ENCODE measurements at places on chromosomes 4 and X.

DNA sequence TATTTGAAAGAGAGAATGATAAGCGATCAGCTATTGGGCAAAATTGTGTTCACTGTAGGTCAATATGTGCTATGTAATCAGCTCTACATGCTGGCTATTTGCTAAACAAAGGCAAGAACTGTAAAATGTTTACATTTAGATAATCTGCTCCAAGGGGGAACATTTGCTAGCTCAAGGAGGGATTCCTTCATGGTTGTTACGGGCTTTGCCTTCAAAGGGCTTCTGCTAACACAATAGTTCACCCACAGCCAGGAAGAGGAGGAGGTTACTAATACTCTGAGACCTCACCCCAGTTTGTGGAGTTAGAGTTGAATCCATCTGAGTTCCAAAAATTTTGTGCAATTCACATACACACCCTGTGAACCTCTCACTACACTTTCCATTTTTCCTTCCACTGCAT is 107.6 kb upstream of the BMP3 start:
- DNase-seq, result no peak

DNA sequence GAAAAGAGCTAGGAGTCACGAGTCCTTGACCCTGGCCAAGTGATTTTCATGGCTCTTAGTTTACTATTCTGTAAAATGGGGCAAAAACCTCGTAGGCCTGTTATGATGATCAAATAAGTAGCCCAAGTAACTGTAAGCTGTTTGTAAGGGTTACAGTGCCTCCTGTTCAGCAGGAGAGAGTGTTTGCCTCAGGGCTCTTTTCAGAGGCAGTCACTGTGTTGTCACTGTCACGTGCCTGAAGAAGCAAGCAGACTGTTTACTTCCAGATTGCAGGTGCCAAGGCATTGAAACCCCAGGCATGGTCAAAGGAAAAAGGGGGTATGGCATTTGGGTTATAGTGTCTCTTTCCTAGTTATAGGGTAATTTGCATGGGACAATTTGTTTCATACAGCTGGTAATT is 4.5 kb downstream of the RAB39B start:
- no peak for DNase-seq

- DNase-seq, result no peak
Measured at GRCh38 chr4:141425124-141425523, 204.4 kb downstream of the ZNF330 start.

DNA sequence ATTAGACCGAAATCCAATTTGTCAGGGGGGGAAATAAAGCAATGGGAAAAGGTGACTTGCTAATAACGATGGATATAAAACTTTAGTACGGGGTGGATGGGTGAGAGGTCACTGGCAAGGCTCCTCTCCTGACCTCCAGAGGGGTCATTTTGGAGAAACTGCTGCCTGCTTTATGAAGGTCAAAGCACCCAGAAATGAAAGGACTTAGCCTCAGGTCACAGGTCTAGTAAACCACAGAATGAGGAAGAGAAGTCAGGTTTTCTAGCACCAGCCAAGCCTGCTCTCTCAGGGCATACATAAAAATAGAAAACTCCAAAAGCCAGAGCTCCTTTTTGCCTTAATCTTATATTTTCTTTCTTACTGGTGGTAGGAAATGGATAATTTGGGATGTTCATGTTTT is 134.2 kb downstream of the SHROOM3 start:
- DNase-seq, result no peak

GRCh38 chrX:49919617-49920016 is 2.8 kb upstream of the CLCN5 start:
- no peak for DNase-seq

DNA sequence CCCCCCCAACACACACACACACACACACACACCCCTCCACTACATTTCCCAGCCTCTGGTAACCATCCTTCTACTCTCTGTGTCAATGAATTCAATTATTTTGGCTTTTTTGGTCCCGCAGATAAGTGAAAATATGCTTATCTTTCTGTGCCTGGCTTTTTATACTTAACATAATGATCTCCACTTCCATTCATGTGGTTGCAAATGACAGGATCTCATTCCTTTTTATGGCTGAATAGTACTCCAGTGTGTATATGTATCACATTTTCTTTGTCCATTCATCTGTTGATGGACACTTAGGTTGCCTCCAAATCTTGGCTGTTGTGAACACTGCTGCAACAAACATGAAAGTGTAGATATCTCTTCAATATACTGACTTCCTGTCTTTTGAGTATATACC is 59.8 kb downstream of the PDLIM5 start:
- no peak for DNase-seq

DNA sequence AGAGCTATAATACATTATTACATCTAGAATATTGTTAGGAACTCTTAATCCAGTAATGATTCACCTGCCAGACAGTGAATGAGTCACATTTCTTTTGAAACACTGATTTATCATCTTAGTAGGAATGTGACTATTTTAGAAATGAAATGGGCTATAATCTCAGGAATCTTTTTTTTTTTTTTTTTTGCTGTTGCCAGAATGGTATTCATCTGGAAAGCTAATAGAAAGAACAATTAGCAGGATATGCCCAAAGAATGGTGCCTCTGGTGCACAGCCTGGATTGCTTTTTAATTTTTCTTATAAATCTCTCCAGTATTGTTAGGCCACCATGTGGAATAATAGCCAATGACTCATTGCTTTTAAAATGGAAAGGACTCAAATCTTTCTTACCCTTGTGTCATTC is 181.1 kb upstream of the SMIM31 start:
- no peak for DNase-seq

DNA sequence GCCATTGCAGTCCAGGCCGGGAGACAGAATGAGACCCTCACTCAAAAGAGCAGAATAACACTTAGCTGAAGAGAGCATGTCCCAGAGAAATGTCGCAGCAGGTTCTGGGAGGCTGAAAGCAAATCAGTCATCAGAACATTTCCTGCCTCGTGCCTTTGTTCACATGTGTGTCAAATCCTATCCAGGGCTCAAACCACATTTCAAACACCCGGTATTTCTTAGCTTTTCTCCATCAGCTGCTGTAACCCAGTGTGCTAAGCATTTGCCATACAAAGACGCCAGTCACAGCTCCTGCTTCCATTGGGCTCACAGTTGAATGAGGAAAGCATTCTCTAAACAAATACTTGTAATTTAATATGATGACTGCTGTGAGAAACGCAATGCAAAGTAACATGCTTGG is 6.0 kb downstream of the PALLD start:
- DNase-seq, result no peak

DNA sequence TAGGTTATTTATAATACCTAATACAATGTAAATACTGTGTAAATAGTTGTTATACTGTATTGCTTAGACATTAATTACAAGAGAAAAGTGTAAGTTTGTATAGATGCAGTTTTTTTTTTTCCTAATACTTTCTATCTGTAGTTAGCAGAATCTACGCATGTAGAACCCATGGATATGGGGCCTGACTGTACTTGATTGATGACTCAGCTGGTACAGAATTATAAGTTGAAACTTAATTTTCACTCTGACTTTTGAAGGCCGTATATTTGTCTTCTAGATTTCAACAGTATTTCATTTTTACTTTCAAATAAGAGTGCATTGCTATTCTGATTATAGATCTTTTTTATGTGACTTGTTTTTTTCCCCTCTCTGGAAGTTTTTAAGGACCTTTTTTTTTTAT is 30.8 kb upstream of the NDUFC1 start:
- DNase-seq, result no peak

DNA sequence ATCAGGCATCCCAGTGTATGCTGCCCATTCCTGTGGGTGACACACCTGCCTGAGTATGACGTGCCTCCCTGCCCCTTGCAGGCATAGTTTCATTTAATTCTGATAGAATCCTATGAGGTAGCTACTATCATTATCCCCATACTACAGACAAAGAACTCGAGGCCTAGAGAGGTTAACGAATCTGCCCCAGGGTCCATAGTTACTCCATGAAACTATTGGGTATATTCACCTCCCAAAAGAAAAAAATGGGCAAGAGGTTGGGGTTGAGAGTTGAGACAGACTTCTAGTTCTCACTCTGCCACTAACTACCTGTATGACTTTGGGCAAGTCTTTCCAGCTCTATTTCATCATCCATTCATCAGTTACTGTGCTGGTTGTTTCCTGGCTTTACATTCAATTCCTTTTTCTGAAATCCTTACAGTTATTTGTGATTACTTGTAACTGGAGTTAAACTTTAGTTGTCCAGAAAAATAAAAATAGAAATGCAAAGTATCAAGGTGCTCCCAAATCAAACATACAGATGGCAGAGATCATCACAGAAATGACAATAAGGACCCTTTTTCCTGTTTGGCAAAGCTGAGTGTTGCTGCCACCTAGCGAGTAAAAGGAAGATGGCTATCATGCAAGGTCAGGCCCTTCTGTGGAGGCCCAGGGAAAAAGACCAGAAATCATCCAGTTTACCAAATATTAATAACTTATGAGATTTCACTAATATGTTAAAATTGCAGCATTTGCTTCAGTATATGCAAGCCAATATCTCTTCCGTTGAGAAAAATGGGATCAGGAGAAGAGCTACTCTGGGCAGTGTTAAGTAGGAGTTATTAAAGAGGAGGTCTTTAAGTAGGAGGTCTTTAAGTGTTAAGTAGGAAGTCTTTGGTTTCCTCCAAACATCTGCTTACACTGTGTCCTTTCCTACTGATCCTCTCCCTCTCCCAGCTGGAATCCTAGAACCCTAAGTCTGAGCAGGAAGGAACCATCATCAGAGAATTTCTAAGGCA is 17.1 kb upstream of the MAP7D3 start:
- DNase-seq, result peak; percentile 7

- DNase-seq, result no peak
Measured at GRCh38 chr4:48133669-48134068, 381 bp downstream of the TXK start.

DNA sequence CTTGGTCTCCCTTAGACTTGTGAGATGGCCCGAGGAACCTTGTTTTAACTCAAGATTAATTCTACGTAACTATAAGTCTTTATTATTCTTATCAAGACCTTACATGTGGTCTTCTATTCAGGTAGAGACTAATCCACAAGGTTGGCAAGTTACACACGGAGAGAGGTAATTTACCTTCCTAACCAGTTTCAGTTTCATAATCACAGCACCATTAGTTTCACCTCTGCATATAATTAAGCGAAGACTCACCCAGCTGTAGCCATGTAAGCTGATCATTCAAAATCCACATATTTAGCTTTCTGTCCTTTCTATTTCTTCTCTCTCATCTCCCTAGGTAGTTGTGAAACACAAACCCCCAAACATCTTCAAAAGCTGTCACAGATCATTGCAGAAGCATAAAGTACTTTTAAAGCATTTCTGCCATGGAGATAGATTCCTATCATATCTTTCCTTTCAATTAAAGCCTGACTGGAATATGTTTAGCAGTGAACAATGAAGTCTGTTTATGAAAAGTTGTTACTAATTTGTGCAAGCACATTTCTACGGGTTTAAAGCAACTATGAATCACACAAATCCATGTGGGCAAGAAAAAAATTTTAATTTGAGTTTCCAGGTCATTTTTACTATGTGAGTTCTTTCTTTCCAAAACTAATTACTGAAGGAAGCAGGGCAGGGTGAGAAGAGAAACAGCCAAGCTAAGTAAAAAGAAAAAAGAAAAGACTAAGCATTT is 78.5 kb downstream of the BTC start:
- DNase-seq, result no peak

GRCh38 chr4:14726441-14726840 is 275.8 kb upstream of the CPEB2 start:
- no peak for DNase-seq

DNA sequence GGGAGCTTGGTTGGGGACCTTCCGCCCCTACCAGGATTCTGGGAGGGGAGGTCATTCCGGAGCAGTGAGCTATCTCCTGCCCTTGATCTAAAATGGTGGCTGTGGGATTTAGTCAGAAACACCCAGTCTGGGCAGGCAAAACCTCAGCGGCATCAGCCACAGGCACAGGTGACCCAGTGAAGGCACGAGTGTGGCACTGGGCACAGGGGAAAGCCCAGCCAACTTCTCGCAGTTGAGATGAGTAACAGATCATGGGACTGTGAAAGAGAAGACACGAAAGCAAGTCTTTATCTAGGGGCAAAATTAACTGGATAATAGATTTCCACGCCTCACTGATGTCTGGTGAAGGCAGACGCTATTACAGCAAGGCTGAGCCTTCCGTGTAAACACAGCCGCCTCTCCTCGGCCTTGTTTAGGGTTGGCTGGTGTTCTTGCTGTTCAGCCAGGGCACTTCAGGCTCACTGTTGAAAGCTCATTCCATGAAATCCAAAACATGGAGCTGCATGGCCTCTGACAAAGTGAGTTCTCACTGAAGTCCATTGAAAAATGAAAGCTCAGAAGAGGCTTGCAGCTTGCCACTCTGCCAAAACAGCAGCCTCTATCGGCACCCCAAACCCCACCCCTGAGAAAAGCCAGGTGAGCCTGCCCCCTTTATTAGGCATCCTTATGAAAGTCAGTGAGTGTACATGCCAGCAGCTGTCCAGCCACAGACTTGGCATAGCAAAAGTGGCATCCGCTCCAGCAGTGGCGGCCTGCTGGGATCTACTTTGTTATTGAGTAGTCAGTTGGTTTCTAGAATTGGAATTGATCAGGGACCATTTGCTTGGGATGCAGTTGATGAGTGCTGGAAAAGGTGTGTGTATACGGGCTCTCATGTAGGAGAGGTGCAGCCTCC is 102.3 kb upstream of the MTM1 start:
- no peak for DNase-seq

GRCh38 chrX:123771449-123772064 is 38.7 kb upstream of the THOC2 start:
- no peak for DNase-seq

DNA sequence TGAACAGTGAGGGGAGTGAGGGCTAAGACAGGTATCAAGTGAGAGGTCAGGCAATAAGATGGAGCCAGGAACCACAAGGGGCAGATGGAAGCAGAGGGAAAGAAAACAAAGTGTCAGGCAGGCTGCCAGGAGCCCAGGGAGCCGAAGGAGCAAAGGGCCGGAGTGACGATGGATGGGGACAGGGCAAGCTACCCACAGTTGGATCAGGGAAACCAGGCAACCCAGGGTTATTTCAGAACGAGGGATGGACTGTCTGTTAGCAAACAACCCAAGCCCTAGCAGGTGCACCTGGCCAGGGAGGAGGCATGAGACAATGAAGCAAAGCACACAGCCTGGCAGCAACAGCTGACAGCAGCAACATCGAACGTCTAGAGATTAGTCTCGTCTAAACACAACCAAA is 39.2 kb downstream of the SEL1L3 start:
- DNase-seq, result no peak

DNA sequence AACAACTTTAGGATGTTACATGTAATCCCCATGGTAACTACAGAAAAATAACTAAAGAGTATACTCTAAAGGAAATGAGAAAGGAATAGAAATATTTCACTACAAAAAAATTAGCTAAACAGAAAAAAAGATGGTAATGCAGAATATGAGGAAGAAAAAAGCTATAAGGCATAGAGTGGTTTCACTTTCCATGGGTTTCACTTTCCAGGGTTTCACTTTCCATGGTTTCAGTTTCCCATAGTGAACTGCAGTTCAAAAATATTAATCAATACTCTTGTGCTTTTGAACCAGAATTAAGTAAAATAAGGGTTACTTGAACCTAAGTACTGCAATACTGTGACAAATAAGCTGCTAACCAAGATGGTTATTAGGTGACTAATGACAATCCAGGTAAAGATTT is 42.0 kb downstream of the NPFFR2 start:
- no peak for DNase-seq

- DNase-seq, result no peak
Measured at GRCh38 chr4:79454656-79455055, 46.6 kb upstream of the GK2 start.

All from stimulated activated CD8-positive, alpha-beta memory T cell treated with anti-CD3 and anti-CD28 coated beads, Interleukin-4, amount 100 ng/mL, for 1 hour (primary cell).